ENCODE measurements at places on chromosomes 5 and 9. TPM values are rescaled to one million over a fixed set of nuclear protein-coding genes. Genes with fewer than 3 reads are reported as not detected.

DNA sequence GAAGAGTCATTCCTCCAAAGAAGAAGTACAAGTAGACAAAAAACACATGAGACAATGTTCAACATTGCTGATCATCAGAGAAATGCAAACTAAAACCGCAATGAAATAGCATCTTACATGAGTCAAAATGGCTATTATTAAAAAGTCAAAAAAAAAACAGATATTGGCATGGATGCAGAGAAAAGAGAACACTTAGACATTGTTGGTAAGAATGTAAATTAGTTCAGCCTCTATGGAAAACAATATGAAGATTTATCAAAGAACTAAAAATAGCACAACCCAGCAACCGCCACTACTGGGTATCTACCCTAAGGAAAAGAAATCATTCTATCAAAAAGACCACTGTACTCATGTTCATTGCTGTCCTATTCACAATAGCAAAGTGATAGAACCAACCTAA is 157.5 kb downstream of the CHSY3 start:
- DNase-seq, result no peak

- DNase-seq, result no peak
Measured at GRCh38 chr5:125348221-125348692, 601.8 kb upstream of the ZNF608 start.

GRCh38 chr5:58318468-58318867 is 141.4 kb downstream of the PLK2 start:
- no peak for DNase-seq

DNA sequence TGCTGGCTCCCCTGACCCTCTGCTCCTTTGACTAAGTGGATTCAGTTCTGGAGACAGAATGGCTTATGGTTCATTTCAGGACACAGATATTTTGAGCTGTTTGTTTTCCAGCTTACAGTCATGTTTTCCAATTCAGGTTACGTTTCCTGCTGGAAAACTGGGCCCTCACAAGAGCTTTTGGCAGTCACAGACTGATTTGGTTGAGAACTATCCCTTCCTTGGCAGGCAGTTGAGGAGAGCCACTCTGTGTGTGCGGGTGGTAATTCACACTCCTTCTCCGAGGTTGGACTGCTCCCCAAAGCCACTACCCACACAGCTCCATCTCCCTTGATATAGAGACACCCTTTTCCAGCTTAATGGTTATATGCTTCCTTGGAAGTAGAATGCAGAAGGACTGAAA is 534.5 kb downstream of the TMEM38B start:
- peak; percentile 68 for DNase-seq

KIF12 gene
- total RNA-seq, result 3.3 TPM

- no peak for DNase-seq
Measured at GRCh38 chr9:77947651-77948050, 84.0 kb downstream of the GNAQ start.

GRCh38 chr5:154729613-154730012 is 25.6 kb upstream of the LARP1 start:
- no peak for DNase-seq

LMX1B gene
- total RNA-seq, result not detected

GRCh38 chr5:116320486-116320885 is 235.7 kb downstream of the COMMD10 start:
- no peak for DNase-seq

SPINK6 gene
- total RNA-seq, result not detected

DNA sequence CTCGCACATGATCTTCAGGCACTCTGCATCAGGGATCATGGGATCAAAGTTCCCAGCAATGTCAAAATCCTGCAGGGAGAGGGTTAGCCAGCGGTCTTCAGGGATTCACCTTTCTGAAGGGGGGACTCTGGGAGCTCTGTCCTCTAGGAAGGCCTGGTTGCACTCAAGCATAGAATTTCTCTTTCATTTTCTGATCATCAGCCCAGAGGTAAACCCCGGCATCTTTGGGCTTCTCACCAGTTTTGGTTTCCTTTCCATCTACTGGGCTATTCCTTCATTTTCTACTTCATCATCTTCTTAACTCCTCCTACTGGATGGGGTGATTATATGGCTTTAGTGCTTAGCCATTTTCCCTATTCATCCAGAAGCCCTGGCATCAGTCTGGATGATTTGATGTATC is 4.6 kb upstream of the DND1 start:
- DNase-seq, result no peak

TTC39B gene
- total RNA-seq, result 6.9 TPM

GRM6 gene
- 0.16 TPM for total RNA-seq

TICAM2 gene
- 0.94 TPM for total RNA-seq

DNA sequence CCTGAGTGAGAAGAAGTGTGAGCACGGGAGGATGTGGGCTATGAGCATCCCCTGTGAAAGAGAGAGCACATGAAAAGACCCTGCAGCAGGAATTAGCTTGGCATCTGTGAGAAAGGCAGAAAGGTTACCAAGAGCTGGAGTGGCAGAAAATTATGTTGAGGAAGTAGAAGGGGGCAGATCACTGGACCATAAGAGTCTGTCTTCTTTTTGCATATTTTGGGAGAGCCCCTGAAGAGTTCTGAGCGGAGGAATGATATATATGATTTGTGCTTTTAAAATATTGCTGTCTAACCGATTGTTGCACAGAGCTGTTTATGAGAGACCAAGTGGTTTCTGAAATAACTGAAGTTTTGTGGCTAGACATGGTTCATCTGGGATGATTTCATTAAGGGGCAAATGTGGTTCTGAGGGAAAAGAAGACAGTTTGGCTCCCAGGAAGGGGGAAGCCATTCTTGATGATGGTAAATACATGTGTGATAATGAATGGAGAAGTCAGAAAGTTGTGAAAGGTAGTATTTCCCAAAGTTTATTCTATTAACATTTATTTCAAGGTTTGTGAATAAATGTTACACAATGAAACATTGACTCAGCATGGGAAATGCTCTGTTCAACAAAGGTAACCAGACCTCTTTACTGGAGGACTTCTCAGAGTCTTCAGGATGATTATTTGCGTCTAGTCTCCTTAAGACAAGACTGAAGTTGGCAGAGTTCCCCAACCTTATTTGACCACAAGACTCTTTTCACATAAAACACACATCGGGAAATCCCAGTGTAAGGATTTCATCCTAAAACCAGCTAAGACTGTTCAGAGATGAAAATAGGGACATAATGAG is 31.5 kb upstream of the ADRB2 start:
- DNase-seq, result no peak

- no peak for DNase-seq
Measured at GRCh38 chr5:53067641-53068040, 41.9 kb downstream of the MOCS2 start.

DNA sequence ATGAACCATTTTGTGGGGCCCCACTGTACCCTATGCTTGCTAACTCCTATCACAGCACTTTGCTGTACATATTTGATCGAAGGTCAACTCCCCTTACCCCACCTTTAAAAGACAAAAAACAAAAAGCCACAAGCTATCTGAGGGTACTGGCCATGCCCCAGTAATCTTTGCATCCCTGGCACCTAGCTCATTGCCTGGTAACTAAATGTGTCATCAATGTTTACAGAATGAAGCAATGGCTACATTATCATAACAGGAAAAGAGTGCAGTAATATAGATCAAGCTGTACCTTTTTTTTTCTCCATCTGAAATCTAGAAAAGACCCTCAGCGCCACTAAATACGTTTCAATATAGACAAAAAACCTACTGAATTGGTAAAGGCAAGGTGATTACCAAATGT is 188.0 kb downstream of the ELAVL2 start:
- no peak for DNase-seq

- DNase-seq, result no peak
Measured at GRCh38 chr9:98254228-98255060, 1.0 kb downstream of the TBC1D2 start.

DNA sequence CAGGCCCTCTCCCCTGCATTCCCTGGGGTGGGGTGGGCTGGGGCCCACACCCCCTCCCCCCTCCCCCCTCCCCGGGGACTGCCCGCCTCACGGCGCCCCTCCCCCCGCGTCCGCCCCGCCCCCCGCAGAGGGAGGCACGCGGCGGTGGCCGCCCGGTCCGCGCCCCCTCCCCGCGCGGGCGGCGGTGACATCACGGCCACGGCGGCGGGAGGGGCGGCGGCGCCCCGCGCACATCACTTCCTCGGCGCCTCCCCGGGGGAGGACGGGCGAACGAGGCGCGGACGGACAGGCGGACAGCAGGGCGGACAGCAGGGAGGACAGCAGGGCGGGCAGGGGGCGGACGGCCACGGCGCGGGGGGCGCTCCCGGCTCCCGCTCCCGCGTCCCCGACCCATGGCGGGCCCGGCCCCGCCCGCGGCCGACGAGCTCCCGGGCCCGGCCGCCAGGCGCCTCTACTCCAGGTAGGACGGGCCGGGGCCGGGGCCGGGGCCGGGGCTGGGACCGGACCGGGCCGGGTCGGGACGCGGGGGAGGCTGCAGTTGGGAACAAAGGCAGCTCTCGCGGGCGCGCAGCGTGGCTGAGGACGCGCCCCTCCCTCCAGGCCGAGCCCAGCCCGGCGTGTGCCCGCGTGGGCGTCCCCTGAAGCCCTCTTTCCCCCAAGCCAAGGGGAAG is at the start of gene GPSM1:
Gene GPSM1 (plus strand): TSS at position 236 of the 671 bp plus-strand sequence. CDS start 157 bp downstream, at position 393.
- no peak for DNase-seq

NMUR2 gene
- total RNA-seq, result not detected

CEL gene
- not detected for total RNA-seq

DNA sequence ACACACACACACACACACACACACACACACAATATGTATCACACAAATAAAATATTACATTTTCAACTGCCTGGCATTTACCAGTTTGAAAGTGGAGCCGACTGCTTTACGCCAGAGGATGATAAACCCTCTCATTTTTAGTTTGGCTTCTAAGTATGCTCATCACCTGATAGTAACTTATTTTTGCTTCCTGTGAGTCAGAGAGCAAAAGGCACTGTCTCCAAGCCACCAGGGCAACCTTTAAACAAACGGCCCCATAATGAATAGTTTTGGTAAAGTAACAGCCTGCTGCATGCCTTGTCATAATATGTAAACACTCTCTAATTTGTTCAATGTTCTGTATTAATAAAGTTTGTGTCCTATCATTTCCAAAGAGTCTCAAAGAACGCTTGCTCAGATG is 26.9 kb downstream of the KLF4 start:
- DNase-seq, result no peak

- DNase-seq, result no peak
Measured at GRCh38 chr9:77125665-77126064, 51.7 kb upstream of the VPS13A start.

DNA sequence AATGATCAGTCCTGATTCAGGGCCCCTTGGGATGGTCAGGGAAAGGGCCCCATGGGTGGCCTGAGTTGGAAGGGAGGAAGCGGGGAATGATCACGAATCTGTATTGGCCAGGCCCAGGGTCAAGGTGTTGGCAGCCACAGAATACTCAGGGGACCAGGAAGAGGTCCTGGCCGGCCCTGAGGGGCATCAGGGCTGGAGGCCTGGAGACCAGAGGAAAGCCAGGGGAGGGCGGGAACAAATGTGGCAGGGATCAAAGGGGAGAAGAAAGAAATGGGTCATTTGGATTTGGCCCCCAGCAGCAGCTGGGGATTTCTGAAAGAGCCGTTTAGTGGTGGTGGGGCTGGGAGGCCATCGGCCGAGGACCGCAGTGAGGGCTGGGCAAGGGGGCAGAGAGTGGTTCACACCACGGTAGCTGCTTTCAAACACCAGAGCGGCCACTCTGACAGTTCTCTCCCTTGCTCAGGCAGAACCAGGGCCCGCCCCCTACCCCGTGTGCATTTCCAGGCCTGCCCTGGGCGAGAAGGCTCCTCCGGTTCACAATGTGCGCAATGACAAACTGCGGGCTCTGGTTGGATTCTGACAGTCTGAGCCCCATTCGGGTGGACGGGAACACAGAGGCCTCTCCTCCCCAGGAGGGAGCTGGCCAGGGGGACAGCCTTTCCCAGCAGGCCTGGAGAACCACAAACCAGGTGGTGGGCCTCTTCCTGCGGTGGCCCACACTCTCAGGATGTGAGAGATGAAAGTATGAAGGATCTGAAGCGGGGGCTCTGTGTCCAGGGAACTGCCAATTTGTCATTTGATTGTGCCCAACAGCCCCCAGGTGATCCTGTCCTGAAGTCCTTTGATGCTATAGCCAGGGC is 220.3 kb upstream of the IER5L start:
- DNase-seq, result no peak

DNA sequence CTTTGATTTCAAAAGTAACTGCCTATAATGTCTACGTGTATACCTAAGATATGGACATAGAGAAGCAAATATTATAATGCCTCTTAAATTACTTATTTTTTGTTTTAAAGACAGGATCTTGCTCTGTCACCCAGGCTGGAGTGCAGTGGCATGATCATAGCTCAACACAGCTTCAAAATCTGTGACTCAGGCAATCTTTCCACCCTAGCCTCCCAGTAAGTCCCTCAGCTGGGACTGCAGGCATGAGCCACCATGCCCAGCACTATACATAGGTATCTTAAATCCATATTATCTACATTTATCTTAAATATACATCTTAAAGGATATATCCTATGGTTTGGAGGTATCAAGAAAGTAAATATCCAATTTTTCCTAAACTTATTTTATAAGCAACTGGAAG is 261.2 kb downstream of the ARL15 start:
- no peak for DNase-seq

RNF224 gene
- total RNA-seq, result not detected

DNA sequence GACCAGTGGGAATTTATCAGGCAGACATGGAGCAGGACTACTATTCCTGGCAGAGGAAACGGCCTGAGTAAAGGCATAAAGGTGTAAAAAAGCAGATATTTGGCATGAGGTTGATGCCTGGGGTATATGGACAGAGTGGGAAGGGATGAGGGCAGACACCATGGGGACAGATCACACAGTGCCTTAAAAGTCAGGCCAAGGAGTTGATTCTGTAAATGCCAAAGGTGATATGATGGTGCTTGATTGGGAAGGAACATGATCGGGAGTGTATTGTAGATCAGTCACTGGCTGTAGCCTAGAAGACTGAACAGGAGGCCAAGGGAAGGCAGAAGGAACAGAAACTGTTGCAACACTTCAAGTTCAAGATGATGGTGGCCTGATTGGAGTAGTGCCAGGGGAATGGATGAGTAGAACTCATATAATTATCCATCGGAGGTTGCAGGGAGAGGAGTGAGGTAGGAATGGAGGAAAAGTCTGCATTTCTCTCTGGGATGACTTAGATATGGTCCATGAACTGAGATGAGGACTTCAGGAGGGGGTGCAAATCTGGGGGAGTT is 594.3 kb upstream of the KLF4 start:
- DNase-seq, result no peak

MLANA gene
- not detected for total RNA-seq

- no peak for DNase-seq
Measured at GRCh38 chr9:132826621-132827365, 51.3 kb downstream of the AK8 start.

DNA sequence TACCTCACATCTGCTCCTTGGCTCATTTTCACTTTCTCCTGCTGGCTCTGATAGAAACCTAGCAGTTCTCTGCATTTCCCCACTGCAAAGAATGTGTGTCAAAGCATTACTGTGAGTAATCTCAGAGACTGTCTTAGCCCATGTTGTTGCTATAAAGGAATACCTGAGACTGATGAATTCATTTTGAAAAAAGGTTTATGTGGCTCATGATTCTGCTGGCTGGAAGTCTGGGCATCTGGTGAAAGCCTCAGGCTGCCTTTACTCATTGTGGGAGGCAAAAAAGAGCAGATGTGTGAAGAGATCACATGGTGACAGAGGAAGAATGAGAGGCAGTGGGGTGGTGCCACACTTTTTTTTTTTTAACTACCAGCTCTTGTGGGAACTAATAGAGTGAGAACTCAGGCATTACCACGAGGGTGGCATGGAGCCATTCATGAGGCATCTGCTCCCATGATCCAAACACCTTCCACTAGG is 191.6 kb upstream of the CTNND2 start:
- DNase-seq, result peak; percentile 7

- DNase-seq, result no peak
Measured at GRCh38 chr9:36961051-36961450, 73.0 kb downstream of the PAX5 start.

OBP2B gene
- not detected for total RNA-seq

MYMK gene
- total RNA-seq, result not detected

CDH10 gene
- total RNA-seq, result 50.1 TPM

Measured in occipital lobe (tissue), 3 donors.